Renal cortex interstitium (tissue), 15 donors: ENCODE measurements at places on chromosomes 7 and 10. TPM values are rescaled to one million over a fixed set of nuclear protein-coding genes. Genes with fewer than 3 reads are reported as not detected.

BLNK gene
- 36.3 TPM for polyA plus RNA-seq

DNA sequence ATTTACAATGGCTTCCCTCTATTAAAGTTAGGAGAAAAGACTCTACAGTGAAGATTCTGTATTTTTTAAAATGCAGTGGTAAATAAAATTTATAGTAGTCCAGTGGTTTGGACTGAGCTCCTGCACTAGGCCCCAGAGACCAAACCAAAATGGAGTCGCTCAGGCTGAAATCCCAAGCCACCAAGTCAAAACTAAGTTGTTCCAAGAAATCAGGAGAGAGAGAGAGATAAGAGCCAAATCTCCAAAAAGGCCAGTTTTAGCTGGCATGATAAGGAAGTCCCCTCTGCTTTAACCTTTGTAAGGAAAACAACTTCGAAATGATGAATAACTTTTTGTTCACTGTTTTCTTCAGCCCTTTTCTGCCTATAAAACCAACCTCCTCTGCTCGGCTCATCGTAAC, 265.9 kb upstream of the KLF14 start:
- no peak for DNase-seq

NOS3 gene
- 12.7 TPM for polyA plus RNA-seq

SLC26A3 gene
- polyA plus RNA-seq: 0.39 TPM

GLI3 gene
- polyA plus RNA-seq: 15.1 TPM
